ENCODE measurements at places on chromosomes 2 and 18. TPM values are rescaled to one million over a fixed set of nuclear protein-coding genes. Genes with fewer than 3 reads are reported as not detected.

DNA sequence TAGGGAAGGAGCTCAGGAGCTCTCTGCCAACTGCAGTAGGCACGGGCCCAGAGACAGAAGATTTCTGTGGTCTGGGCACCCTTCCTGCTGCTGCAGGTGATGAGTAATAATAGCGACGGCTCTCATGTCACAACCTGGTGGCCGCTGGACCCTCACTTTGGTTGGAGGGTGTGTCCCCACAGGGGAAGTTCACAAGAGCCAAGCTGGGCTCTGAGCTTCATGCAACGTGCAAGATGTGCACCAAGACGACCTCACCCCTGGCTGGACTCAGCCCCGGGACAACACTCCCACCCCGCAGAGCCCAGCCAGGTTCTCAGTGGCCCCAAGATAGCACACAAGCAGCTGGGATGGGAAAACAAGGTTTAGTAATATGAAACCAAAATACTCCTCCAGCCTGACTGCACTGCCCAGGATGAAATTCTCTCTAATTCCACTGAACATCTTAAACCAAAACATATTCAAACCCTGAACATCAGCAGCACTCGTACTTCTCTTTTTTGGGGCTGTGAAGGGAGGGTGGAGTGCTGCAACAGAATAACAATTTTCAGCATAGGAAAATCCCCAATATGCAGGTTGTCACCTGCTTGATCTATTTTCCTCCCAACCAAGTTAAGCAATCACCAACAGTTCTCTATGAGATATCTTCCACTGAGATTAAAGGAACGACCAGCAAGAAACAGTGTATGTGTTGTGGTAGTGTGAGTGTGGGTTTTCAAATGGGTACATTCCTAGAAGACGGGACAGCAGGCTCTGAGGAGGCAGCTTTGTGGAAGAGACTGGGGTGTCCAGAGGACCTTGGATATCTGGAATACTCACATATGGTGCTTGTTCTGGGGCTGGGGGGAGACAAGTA, 26.5 kb downstream of the BCL2 start:
- peaks cover 59% of the 10 kb centered on the region for H3K4me1 ChIP-seq
- no peaks in the 10 kb centered on the region for H3K27me3 ChIP-seq
- peak overlapping the region; percentile 53 for H3K4me3 ChIP-seq
- peak overlapping the region; percentile 80 for H3K27ac ChIP-seq
- no peak for DNase-seq

DNA sequence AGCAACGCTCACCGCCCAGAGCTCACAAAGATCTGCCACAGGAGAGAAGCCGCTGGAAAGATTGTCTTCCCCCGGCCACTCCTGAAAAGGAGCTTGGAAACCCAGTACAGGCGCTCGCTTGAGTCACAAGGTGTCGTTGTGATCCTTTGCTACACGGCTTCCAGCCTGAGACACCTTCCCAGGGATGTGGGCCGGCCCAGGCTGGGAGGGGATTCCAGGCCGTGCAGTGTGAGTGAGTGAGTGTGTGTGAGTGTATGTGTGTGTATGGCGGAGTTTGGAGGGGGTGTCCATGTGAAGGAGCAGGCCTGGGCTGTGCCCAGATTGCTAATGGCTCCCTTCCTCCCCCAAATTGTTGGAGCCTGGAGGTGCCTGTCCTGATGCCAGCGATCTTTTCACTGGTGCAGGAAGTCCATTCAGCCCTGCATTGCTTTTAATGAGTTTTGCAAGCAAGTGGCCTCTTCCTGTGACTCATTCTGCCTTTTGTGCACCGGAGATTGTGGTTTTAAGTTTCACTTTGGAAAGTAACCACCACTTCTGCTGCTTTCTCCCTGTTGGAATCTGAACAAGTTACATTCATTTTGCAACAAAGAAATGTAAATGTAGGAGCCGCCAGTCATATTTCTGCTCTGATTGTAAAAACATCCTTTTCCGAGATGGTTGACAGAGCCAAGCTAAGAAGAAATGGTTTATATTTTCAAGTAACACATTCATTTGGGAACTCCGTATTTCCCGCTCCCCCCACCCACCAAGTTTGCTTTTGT, 83.7 kb downstream of the LPIN1 start:
- H3K27me3 ChIP-seq, result peaks cover 5% of the 10 kb centered on the region
- H3K27ac ChIP-seq, result peak overlapping the region; percentile 88
- H3K4me3 ChIP-seq, result peak overlapping the region; percentile 76

GRCh38 chr2:70779491-70779890, 11.0 kb downstream of the FIGLA start:
- no peak overlapping the region for H3K27ac ChIP-seq
- peaks cover 2% of the 10 kb centered on the region for H3K4me1 ChIP-seq
- H3K27me3 ChIP-seq, result peaks cover 21% of the 10 kb centered on the region
- H3K36me3 ChIP-seq, result no peaks in the 10 kb centered on the region

DNA sequence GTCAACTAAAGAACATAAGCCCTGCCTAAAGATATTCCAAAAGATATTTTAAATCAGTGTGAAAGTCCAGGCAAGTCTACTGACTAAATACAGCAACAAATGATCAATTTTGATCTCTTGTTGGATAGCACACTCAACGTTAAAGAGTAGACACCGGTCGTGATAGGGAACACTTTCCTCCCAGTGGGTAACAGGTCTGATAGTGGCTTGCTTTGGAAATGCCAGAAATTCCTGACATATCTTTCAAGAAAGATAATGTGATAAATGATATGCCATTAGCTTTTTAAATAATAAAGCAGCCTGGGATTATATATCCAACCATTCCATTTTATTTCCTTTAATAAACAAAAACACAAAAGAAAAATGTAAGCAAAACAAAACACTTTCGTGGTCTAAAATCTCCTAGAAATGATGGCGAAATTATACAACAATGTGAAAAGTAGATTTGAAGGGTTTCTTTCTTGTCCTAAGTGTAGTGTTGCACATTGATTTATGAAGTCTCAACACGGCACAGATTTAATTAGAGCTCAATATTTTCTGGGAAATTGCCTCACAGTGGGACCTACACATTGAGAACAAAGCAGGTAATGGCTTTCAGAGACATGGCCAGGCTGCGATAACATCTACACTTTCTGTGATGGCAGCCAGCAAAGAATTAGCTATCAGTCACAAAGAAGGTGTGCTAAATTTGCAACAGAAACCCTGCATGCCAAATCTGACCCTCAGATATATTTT, 158.6 kb downstream of the PPP1R1C start:
- H3K4me3 ChIP-seq, result no peak overlapping the region
- H3K36me3 ChIP-seq, result no peaks in the 10 kb centered on the region
- no peak overlapping the region for H3K27ac ChIP-seq
- H3K27me3 ChIP-seq, result no peaks in the 10 kb centered on the region
- DNase-seq, result no peak

The WNT10A gene
- total RNA-seq, result 1.9 TPM

All from activated naive CD8-positive, alpha-beta T cell treated with anti-CD3 and anti-CD28 coated beads, Interleukin-2, amount 10 ng/mL, durations not matched to agents 7 days and 5 days (primary cell).